ENCODE measurements at places on chromosomes 3 and 15.
A peak's percentile ranks its signal among the peaks of the same experiment; 100 is the strongest.

DNA sequence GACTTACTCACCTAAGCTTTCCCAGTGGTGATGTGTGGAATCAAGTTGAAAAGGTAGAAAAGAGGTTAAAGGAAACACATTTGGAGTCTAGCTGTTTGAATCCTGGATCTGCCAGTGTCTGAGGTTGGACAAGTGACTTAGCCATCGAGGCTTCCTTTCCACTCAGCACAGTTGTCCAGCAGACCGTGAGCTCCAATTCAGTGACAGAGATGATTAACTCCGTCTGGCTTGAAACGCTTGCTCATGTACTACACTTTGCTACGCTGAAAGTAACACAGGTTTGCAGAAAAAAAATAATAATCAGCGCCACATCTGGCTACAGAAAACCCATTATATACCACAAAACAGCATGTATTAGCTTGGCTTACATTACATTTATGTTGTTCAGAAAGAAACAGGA is 364.9 kb upstream of the MCTP2 start:
- no peak for DNase-seq

- no peak for DNase-seq
These were observed 12.8 kb downstream of the CFAP100 start for GRCh38 chr3:126407412-126408044.

- DNase-seq = no peak
These were observed 213.8 kb downstream of the NR2F2 start for GRCh38 chr15:96544162-96544756.

DNA sequence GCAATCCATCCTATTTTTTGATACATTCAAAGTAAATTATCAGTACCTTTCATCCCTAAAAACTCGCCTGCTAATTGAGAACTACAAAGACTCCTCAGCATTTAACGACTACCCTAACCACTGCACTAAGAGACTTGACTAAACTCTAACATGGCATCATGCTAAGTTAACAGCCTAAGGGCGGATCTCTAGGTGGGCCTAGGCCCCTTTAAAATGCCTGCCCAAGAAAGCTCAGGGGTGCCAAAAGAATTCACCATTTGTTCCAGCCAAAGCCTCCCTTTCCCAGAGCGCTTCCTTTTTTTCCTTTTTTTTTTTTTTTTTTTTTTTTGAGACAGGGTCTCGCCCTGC is 568 bp upstream of the NEK4 start:
- DNase-seq = no peak

- DNase-seq = no peak
These were observed 90.8 kb downstream of the OXNAD1 start for GRCh38 chr3:16355828-16356227.

- DNase-seq = no peak
These were observed 18.9 kb upstream of the SLC27A2 start for GRCh38 chr15:50162969-50163718.

- no peak for DNase-seq
These were observed 877.8 kb downstream of the TUSC7 start for GRCh38 chr3:117587416-117587815.

GRCh38 chr3:109569135-109569846 is 231.9 kb upstream of the DPPA4 start:
- no peak for DNase-seq

DNA sequence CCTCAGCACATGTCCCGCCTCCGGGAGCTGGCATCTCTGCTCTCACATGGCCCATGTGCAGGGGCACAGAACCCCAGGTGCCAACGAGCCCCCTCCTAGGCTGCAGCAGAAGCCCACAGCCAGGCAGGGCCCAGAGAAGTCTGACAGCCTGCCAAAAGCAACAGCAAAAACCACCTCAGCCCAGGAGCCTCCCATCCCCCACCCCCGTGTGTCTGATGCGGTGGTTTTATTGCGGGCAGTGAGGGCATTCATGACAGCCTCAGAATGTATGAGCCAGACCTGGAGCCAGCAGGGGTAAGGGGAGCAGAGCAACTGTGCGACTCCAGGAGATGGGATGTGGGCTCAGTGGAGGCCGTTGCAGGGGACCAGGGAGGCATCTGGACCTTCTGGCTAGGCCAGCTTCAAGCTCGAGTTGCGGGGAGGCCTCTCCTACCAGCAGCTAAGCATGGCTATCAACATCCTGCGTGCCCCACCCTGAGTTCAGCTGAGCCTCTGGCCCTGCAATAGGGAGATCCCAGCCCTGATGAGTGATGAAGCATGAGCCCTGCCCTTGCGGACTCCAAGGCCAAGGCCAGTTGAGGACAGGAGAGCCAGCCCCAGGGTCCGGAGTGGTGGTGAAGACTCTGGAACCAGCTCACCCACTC is 52.5 kb downstream of the CYP11A1 start:
- DNase-seq = peak; percentile 49

DNA sequence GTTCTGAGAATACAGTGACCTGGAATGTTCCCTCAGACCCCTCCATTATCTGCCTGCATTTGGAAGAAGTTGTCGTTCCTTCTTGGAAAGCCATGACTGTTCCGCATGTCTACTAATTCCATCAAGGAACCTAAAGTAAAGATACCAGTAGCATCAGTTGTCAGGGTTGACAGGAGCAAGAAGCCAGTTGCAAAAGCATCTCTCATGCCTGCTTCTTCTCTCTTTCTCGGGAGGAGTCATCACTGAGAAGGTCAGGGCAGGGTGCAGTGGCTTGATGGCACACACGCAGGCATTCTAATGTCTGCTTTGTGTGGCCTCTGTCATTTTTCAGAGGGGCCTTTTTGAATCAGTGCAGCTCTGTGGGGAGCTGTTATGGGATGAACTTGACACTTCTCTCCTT is 276.6 kb upstream of the TPM1 start:
- DNase-seq = no peak

DNA sequence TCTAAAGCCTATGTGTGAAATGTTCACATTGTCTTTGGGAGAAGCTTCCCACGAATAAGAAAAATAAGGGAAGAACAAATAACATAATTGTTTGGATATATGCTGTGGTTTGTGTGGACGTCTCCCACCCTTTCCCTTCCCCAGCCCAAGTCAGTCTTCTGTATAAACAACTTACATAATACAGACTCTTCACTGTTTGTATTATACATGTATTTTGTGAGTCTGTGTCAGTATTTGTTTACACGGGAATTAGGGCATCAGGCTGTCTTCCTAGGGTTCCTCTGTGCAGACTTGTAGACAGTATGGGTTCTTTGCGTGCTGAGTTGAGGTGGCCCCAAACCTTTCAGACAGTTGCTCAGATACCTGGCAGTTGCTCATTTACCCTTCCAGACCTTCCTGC is 103.4 kb downstream of the IGF1R start:
- no peak for DNase-seq

GRCh38 chr15:38781196-38781595 is 216.6 kb upstream of the RASGRP1 start:
- no peak for DNase-seq

- no peak for DNase-seq
These were observed 183.7 kb upstream of the LRRN1 start for GRCh38 chr3:3615533-3615932.

- no peak for DNase-seq
These were observed 10.1 kb upstream of the SETD5 start for GRCh38 chr3:9387322-9387655.
